SK-MEL-5 (cell line): ENCODE measurements at places on chromosomes 6 and 20. TPM values are rescaled to one million over a fixed set of nuclear protein-coding genes. Genes with fewer than 3 reads are reported as not detected.

DNA sequence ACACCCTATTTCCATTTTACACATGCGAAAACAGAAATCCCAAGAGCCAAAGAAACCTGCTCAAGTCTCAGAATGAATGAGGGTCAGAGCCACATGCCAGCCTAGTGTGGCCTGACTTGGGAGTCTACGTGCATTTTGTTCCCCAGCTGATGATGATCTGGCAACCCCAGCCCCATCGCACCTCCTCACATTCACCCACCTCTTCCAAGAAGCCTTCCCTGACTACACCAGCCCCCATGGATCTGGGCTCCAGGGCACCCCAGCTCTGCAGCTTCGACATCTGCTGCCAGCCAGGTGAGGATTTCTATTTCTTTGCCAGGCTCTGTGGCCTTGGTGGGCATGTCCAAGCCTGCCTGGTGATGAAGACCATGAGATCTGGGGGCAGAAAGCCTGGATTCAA is 41.0 kb downstream of the ANGPT4 start:
- DNase-seq: no peak

DNA sequence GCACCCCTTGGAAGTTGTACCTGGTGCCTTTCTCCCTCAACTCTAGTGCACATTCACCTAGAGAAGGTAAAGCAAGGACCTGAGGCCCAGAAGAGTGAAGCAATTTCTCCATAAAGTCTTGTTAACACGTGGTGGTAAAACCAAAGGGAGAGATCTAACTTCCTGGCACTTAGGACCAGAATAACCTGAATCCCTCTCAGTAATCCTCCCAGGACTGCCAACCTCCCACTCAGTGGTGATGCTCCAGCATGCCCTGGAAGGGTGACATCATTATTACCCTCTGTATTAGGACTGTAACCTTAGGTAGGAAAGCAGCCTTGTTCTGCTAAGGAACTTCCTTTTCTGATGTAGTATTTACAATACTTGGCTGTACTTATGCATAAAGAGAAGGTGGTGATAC is 330.6 kb upstream of the MARCKS start:
- DNase-seq: no peak

GRCh38 chr6:128233531-128233930 is 286.9 kb downstream of the PTPRK start:
- no peak for DNase-seq

Gene PRRT1
- total RNA-seq: 0.16 and 0.21 TPM in 2 replicates
